Activated CD4-positive, alpha-beta memory T cell treated with anti-CD3 and anti-CD28 coated beads, Interleukin-2, amount 10 ng/mL, durations not matched to agents 7 days and 5 days (primary cell): ENCODE measurements at places on chromosomes 16 and 17.
A peak's percentile ranks its signal among the peaks of the same experiment; 100 is the strongest.

- no peak for DNase-seq
Measured at GRCh38 chr17:51711581-51711980, 446.9 kb downstream of the CA10 start.

DNA sequence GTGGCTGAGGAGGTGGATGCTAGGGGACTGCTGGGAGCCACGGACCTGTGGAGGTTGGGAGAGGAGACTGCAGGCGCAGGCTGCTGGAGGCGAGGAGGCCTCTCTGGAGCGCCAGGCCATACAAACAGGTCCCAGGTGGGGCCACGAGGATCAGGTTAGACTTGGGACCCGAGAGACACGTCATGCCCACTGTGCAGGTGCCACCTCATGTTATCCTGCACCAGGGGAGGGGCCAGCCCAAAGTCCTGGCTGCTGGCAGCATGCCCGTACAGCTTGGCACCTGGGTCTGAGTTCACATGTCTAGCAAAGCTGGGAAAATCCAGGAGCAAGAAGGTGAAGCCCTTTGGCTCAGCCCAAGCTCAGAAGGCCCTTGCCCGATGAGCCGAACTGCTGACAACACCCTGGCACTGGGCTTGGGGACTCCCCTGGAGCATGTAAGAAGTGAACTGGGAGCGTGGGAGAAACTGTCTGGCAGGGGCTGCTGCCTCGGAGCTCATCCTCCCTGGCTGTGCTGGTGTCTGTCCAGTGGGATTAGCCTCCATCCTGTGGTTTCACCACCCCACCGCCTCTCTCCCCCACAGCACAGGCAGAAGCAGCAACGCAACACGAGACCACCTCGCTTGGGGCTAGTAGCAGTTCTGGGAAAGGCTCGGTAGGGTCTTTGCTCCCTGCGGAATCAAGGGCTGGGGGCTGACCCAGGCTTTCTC lies 5.3 kb downstream of the ARHGDIA start:
- no peak for DNase-seq

GRCh38 chr16:169014-169413 lies 3.2 kb downstream of the HBM start:
- no peak for DNase-seq

DNA sequence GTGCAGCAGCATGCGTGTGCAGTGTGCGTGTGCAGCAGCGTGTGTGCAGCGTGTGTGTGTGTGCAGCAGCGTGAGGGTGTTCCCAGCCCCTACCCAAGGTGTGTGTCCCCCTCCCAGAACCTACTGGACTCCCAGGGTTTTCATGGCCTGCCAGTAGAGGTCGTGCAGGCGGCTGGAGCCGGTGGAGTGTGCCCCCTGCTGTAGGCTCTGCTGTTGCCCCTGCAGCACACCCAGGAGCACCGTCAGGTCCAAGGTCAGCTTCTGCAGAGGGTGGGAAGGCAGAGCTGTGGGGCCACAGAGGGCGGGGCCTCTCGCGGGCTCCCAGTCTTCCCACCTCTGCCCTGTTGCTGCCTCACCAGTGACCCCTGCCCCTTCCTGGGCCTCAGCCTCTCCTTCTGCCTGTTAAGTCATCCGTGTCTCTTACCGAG lies 14.9 kb downstream of the MYBBP1A start:
- DNase-seq, result no peak

DNA sequence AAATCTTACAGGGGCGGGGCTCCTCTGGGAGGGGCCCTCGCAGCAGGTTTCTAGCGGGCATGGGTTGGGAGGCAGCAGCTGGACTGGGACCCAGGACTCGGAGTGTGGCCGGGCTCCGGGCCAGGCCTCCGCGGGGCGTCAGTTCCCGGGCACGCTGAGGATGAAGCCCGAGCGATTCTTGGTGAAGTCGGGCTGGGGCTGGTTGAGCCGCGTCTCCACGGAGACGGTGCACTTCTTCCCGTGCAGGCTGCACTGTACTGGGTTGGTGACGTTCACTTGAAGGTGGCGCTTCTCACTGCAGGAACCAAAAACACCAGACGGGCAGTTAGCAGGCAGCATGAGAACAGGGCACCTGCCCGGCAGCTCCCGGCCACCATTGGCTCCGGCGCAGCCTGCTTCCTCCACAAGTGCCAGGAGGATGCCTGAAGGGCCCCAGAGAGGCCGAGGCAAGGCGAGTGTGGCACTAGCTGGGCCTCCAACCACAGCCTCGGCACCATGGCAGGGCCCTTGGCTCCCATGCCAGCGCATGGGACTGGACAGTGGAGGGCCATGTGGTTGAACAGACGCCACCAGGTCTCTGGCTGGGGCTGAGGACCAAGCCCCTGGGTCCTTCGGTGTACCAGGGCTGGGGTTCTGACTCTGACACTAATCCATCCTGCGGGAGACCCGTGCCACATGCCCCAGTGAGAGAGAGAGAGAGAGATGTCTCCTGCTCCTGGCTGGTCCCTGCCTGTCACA lies 8.0 kb downstream of the CDK5R1 start:
- no peak for DNase-seq

- no peak for DNase-seq
Measured at GRCh38 chr16:86979984-86980553, 337.1 kb downstream of the C16orf95 start.

GRCh38 chr16:20504418-20504817 lies 53.1 kb downstream of the ACSM2A start:
- no peak for DNase-seq

- no peak for DNase-seq
Measured at GRCh38 chr17:43515656-43516055, 30.5 kb downstream of the ETV4 start.

- no peak for DNase-seq
Measured at GRCh38 chr17:17737961-17738894, 57.0 kb downstream of the RAI1 start.

DNA sequence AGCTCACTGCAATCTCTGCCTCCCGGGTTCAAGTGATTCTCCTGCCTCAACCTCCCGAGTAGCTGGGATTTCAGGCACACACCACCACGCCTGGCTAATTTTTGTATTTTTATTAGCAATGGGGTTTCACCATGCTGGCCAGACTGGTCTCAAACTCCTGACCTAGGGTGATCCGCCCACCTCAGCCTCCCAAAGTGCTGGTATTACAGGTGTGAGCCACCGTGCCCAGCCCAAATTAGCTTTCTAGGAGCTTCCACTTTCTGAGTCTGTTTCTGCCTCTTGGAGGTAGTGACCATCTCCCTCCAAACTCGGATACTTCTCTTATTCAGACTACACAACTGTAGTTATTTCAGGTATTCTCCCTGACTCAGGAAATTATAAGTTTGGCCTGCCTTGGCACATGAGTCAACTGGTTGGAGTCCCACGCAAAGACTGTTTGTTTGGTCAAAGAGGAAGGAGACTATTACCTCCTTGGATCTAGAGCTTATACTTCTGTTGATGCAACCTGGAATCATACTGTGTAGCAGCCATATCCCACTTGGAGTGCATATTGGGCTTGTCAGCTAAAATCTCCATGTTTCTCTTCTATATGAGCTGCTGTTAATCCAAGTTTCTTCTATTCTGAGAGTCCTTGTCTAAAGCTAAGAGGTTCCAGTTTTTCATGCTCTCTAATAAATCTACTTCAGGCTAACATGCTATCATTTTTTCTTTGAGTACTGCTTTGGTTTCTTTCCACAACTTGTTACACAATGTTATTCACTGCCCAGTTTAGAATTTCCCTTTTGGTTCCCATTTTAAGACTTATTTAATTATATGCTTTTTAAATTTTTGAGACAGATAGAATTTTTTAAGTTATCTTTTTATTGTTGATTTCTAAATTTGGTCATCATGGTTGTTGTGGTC lies 7.5 kb downstream of the IL4R start:
- no peak for DNase-seq

DNA sequence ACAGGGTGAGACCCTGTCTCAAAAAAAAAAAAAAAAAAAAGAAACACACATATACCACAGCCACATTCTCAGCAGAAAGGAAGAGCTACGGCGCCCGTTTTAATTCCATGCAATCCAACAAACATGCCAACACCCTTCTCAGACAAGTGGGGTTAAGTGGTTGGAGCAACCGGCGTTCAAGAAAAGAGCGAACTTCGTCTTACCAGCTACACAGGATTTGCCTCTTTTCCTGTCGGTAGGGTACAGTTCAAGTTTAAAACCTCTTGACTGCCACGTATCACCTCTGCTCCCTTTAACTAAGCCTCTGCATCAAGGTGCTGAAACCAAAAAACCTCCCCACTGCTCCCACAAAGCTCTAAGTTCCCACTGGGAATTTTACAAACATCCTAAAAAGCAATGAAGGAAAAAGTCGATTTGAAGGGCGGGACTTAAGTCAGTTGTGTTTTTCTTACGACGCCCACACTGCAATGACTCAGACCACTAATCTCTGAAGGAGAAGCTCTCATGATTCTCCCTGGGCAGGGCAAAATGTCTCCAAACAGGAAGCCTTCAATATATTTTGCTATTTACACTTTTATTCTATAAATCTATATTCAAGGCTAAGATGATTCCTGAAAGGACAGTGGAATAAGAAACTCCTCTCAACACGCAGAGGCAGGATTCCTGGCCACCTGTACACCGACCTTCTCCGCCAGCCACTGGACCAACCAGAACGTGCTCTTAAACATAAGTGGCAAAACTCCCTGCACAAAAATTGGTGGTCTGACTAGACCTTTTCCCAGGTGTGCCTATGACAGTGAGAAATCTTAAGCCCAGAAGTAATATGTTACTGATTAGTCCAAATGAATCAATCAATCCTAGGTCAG lies 18.8 kb downstream of the SRP68 start:
- no peak for DNase-seq

- DNase-seq, result no peak
Measured at GRCh38 chr17:80869481-80870145, 122.0 kb upstream of the CHMP6 start.

GRCh38 chr17:2172077-2172851 lies 117.4 kb downstream of the HIC1 start:
- no peak for DNase-seq

- DNase-seq, result no peak
Measured at GRCh38 chr16:89048090-89048725, 45.4 kb upstream of the ACSF3 start.

DNA sequence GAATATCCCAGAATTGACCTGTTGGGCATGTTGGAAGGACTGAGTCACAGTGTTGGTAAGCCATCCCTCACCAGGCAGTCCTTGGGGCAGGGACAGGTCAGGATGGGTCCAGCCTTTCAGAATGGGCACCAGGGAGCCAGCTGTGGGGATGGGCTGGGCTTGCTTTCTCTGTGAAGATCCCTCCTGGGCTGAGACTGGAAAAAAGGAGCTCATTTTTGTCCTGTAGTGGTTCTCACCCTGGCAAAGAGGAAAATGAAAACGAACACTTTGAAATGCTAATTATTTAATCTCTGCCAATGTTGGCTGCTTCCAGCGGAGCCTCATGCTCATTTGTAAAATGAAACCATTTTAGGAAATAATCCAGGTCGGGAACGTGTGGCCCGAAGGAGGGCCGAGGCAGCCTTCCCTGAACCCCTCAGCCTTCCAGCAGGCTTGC lies 237.5 kb upstream of the SALL1 start:
- DNase-seq, result no peak

- DNase-seq, result no peak
Measured at GRCh38 chr16:65414284-65414984, 292.6 kb upstream of the CDH11 start.

DNA sequence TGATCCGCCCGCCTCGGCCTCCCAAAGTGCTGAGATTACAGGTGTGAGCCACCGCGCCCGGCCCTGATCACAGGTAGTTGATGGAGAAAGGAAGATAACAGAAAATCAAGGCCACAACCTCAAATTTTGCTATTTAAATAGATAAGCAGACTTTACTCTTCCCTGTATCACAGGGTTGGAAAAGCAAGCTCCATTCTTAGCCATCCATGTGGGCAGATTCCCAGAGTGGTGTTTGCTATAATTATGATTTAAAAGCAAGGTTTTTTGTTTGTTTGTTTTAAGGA lies 44.4 kb downstream of the TUBD1 start:
- no peak for DNase-seq

DNA sequence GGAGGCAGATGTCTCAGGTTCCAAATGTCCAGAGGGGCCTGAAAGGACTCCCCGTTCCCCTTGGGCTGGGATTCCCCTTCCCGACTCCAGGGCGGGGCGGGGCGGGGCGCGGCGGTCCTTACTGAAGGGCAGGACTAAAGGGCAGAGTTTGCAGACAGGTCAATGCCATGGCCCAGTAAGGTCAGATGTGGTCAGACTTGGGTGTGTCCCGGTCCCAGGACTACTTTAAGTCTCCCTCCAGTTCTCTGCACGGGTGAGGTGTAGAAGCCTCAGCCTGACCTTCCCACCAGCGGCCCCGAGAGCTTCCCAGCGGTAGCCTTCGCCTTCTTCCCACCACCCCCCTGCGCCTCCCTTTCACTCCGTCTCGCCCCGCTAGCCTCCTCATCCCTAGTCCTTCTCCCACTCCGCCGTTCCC lies 532 bp downstream of the KDM6B start:
- DNase-seq, result peak; percentile 51

GRCh38 chr17:29078183-29079045 lies 35.5 kb downstream of the PIPOX start:
- no peak for DNase-seq

DNA sequence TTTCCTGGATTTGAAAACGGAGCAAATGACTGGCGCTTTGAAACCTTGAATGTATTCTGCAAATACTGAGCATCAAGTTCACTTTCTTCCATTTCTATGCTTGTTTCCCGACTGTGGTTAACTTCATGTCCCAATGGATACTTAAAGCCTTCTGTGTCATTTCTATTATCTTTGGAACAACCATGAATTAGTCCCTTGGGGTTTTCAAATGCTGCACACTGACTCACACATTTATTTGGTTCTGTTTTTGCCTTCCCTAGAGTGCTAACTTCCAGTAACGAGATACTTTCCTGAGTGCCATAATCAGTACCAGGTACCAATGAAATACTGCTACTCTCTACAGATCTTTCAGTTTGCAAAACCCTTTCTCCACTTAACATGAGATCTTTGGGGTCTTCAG lies 32.3 kb downstream of the BRCA1 start:
- DNase-seq, result no peak

- no peak for DNase-seq
Measured at GRCh38 chr16:55529018-55529417, 20.1 kb downstream of the LPCAT2 start.

- DNase-seq, result no peak
Measured at GRCh38 chr16:88310796-88311605, 71.8 kb upstream of the ZNF469 start.

DNA sequence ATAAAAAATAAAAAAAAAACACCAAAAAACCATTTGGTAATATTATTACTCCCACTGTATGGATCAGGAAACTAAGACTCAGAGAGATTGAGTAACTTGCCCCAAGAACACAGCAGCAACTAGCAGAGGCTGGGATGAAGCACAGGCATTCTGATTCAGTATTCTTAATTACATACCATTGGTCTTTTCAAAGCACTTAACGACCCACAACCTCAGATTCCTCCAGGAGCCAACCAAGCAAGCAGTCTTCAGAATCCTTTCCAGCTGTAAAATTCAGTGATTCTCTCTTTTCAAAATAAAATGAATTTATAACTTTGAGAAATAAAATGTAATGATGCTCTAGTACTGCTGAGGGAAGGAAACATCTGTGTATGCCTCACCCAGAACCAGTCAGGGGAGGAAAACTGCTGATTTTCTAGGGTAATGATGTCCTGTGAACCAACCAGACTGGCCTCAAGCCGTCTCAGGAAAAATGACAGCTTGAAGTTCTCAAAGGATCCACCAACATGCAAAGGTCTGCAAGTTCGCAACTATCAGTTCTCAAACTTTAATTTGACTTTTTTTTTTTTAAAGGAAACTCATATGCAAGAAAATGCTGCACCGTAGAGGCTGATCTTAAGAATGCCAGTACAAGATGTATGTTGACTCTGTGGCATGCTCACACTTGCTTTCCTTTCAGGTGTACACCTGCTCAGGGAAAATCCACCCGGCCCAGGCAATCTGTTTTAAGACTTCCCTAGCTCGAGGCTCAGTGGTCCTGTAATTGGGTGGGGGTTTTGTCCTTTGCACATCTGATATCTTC lies 9.0 kb downstream of the CUEDC1 start:
- no peak for DNase-seq
